NB4 (cell line): ENCODE measurements at places on chromosomes 1 and 21.

- DNase-seq = no peak
Observed at GRCh38 chr1:981955-982558, at the start of gene PERM1. TSS of gene PERM1 (minus strand) at chr1:982093. CDS start at chr1:981029, 1,064 bp downstream.

- peak; percentile 20 for DNase-seq
Observed at GRCh38 chr1:147486876-147487656, 54.2 kb upstream of the BCL9 start.

DNA sequence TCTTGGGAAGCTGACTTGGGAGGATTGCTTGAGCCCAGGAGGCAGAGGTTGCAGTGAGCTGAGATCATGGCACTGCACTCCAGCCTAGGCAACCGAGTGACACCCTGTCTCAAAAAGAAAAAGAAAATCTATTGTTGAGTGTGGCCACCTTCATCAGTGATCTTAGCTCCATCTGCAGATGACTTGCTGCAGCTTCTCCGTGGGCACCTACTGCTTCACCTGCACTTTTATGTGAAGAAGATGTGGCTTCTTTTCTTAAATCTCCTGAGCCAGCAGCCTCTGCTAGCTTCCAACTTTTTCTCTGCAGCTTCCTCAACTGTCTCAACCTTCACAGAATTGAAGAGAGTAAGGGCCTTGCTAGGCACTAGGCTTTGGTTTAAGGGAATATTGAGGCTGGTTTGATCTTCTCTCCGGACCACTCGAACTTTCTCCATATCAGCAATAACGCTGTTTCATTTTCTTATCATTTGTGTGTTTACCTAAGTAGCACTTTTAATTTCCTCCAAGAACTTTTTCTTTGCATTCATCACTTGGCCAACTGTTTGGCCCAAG lies 28.0 kb downstream of the AGPAT3 start:
- no peak for DNase-seq

- DNase-seq = no peak
Observed at GRCh38 chr1:155934936-155935590, 850 bp upstream of the KHDC4 start.

DNA sequence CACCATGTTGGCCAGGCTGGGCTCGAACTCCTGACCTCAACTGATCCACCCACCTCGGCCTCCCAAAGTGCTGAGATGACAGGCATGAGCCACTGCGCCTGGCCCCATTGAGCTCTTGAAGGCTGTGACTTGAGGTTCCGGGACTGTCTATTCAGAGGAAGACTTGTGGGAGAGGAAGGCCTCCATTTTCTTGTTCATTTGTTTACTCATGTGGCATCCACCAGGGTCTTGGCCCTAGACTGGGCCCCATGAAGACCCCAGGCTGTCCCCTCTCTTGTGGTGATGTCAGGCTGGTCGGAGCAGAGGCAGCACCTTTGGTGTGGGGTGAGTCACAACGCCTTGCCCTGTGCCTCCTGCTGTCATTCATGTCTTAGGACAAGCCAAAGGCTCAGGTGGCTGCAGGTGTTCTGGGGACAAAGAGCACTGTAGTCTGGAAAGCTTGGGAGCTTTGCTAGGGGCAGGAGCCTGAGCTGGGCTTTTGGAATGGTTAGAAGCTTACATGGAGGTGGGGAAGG lies 224.6 kb upstream of the C1orf174 start:
- DNase-seq = no peak

- no peak for DNase-seq
Observed at GRCh38 chr1:226108935-226109828, 46.7 kb downstream of the H3-3A start.

DNA sequence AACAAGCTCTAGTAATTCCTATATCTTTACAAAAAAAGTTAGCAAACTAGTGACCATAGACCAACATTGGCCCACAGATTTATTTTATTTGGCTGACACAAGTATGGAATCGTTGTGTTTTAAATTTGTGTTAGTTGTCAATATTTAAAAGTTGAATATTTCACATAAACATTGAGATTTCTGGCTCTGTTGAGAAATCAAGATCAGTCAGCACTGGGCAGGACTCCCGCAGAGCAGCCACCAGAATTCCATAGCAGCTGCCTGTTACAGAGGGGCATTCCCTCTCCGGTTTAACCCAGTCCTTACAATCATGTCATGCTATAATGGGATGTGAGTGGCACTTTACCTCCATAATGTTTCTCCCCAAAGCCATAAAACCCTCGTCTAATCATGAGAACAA lies 79.2 kb upstream of the NRIP1 start:
- no peak for DNase-seq

DNA sequence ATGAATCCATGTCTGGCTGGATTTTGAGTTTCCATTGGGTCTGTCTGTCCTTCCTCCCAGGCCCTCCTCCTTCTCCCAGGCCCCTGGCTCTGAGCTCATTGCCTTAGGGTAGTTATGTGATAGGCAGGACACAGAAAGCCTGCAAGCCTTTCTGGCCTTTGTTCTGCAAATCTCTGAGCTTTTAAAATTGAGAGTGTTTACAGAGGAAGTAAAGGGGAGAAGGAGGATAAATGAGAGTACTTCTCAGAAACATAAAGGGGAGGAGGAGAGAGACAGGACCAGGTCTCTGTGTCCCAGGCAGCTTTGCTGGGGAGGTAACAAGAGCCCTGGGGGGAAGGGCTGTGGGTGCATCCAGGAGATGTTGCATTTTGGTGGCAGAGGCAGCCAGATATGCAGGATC lies 126.7 kb downstream of the FOXD2 start:
- no peak for DNase-seq

GRCh38 chr1:214581785-214582184 lies 21.2 kb upstream of the CENPF start:
- peak; percentile 32 for DNase-seq

DNA sequence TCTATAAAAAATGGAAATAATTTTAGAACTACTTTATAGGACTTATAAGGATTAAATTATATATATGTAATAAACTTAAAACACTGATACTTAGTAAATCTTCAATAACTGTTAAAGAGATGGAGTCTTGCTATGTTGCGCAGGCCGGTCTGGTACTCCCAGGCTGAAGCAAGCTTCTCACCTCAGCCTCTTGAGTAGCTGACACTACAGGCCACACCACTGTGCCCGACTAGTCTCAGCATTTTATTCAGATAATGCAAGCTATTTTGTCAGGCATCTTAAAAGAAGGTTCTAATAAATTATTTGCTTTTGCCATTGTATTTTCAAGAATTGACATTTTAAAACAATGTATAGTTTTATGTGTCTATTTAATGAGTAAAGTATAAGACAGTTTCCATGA lies 20.8 kb downstream of the CNST start:
- DNase-seq = no peak

DNA sequence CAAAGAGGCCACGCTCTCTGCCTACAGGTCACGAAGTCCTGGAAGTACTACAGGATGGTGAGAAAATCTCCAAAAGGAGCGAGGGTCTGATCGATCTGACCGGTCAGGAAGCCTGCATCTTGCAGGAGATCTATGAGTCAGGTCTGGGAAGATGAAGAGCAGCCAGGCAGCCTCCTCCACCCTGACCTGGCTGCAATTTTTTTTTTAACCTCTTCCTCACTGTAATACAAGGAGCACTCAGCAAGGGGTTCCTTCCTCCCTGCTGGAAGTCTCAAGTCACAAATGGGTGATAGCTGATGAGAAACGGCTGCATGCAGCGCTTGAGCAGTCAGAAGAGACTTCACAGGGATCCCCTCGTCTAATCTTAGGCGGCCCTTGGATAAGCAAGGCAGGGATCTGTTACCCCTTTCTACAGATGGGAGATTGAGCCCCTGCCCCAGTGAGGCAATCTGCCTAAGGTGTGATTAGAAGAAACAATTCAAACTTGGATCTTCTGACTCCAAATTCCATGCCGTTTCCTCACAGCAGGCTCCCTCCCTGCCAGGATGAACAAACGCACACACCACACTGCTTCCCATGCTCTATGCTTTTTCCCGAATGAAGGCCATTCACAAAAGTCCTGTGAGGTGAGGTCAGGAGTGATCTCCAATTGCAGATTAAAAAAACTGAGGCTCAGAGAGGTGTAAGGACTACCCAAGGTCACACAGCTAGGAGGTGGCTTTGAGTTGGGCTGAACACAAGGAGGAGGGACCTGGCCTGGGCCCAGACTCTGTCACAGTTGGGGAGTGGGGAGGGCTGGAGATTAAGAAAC lies 48.3 kb downstream of the ECE1 start:
- DNase-seq = no peak

- peak; percentile 13 for DNase-seq
Observed at GRCh38 chr1:183139281-183139942, 46.7 kb upstream of the LAMC2 start.

- no peak for DNase-seq
Observed at GRCh38 chr1:33377756-33378155, 53.1 kb downstream of the PHC2 start.

- peak; percentile 72 for DNase-seq
Observed at GRCh38 chr1:154878371-154879037, 8.4 kb upstream of the KCNN3 start.

DNA sequence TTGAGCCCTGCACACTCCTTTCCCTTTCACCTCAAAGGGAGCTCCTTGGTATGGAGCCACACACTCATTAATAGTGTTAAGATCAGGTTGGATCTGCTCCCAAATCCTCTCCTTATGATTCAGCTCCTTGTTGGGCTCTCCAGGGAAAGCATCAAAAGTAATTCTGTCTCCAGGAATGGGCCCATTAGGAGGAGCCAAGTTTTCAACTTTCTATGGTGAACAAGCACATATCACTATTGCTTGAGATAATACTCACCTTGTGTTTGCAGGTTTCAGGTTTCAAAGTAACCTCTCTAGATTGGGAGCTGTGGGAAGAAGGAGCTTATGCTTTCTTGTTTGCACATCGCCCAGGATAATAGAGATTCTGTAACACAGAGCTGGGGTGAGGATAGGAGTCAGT lies 164.8 kb downstream of the TNFSF18 start:
- DNase-seq = no peak

GRCh38 chr1:1112237-1112985 lies 3.5 kb downstream of the C1orf159 start:
- DNase-seq = no peak

GRCh38 chr21:39822042-39822441 lies 45.2 kb upstream of the PCP4 start:
- no peak for DNase-seq

DNA sequence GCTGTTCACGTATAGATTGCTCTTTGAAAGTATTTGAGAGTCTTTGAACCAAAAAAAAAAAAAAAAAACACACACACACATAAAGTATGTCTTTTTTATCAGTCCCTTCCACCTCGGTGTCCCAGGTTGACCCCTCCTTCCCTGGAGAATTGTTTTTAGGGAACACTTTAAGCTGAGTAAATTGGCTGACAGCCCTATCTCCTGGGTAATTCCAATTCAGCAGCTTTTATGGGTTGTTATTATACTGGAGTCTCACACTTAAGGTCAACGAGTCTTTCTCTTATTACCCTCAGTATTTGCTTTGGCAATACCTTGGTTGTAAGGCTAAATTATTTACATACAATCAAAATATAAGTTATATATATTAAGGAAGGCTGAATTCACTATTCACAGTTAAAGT lies 69.4 kb downstream of the SLC30A10 start:
- no peak for DNase-seq

- no peak for DNase-seq
Observed at GRCh38 chr1:56137090-56137489, 442.3 kb downstream of the PLPP3 start.

- no peak for DNase-seq
Observed at GRCh38 chr1:89125240-89125912, 538 bp downstream of the GBP2 start.

DNA sequence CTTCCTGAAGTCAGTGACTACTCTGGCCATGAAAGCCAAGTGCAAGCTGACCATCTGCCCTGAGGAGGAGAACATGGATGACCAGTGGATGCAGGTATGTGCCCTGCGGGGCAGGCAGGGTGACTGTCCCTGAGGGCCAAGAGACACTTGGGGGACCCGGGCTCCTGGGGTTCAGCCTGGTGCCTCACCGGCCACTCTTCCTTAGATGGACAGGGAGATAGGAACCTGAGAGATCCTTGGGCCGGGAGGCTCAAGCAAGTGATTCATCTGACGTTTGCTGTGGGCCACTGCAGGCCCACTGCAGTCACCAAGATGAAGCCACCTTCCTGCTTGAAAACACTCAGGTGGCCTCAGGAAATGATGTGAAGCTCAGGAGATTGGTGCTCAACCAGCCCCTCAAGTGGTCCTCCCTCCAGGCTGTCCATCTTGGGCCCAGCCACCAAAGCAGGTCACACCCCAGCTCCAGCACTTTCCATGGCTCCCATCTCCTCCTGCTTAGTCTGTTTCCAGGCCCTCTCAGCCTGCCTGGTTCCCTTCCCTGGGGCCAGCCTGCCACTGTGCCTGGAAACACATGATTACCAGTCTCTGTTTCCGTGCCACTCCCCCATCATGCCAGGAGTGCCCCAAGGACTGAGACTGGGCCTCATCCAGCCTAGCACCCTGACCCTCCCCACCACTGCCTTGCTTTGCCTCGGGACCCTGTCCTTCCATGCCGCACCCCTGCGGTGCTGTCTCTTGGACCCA lies 25.8 kb upstream of the PADI6 start:
- no peak for DNase-seq

DNA sequence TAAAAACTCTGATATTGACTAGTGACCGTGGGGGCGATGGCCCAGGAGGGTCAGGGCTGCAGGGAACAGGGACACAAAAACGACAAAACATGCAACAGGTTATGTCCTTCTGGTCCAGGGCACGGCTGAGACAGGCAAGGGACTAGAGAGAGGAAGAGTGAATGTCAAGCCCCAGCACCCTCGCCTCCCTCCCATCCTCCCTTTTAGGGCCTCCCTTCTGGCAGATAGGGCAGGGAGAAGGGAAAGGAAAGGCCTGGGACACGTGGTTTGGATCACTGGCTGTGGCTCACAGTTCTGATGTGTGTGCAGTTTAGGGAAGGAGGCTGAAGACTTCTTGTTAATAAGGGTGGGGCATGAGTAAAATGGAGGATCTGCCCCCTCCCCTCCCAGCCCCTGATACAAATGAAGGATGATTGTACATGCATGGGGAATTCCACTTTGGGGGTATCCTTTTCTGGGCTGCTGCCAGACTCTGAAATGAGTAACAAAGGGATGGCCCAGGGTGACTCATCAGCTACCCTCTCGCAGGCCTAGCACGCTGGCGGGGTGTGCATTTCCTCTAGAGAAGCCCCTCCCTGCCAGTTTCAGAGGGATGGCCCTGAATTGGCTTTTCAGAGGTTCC lies 14.2 kb downstream of the CAPN2 start:
- DNase-seq = peak; percentile 89
